ENCODE measurements at places on chromosomes 16 and 17. TPM values are rescaled to one million over a fixed set of nuclear protein-coding genes. Genes with fewer than 3 reads are reported as not detected.
A peak's percentile ranks its signal among the peaks of the same experiment; 100 is the strongest.

The ERBB2 gene
- total RNA-seq: 44.2 TPM

The PHOSPHO1 gene
- total RNA-seq: 0.29 TPM

The MYL4 gene
- total RNA-seq: 0.72 TPM

The CYLD gene
- 61.9 TPM for total RNA-seq

The ST6GALNAC1 gene
- not detected for total RNA-seq

The CSH1 gene
- not detected for total RNA-seq

GRCh38 chr16:46690281-46691178 lies 1.1 kb downstream of the ORC6 start:
- peaks cover 7% of the 10 kb centered on the region for H3K36me3 ChIP-seq
- peak overlapping the region; percentile 95 for H3K27ac ChIP-seq
- peak; percentile 36 for DNase-seq

- DNase-seq: no peak
- no peaks in the 10 kb centered on the region for H3K36me3 ChIP-seq
- H3K27me3 ChIP-seq: no peaks in the 10 kb centered on the region
- no peaks in the 10 kb centered on the region for H3K4me1 ChIP-seq
- no peak overlapping the region for H3K4me3 ChIP-seq
Observed at GRCh38 chr16:24440306-24440705, 99.1 kb upstream of the RBBP6 start.

GRCh38 chr17:49703557-49704277 lies 4.0 kb downstream of the SLC35B1 start:
- H3K27me3 ChIP-seq: no peaks in the 10 kb centered on the region
- H3K36me3 ChIP-seq: peaks cover 56% of the 10 kb centered on the region
- H3K27ac ChIP-seq: no peak overlapping the region
- peak; percentile 78 for DNase-seq
- H3K4me3 ChIP-seq: no peak overlapping the region
- peaks cover 16% of the 10 kb centered on the region for H3K4me1 ChIP-seq

DNA sequence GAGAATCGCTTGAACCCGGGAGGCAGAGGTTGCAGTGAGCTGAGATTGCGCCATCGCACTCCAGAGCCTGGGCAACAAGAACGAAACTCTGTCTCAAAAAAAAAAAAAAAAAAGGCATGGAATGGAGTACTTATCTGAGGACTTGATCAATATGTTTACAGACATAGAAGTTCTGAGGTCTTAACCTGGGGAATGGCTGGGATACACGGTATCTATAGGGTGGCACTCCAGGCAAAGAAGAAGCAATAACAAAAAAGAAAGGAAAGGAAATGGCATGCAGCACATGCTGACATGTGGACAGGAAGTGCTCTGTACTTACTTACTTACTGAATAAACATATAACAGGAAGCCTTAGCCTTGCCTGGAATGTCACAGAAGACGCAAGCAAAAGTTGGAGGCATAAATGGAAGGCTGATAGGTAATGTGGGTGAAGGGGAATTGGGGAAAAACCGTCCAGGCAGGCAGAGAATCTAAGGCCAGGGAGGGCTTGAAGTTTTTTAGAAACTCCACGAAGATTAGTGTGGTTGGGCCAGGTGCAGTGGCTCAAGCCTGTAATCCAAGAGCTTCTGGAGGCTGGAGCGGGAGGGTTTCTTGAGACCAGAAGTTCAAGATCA lies 10.1 kb upstream of the SPOP start:
- peak overlapping the region; percentile 17 for H3K27ac ChIP-seq
- no peaks in the 10 kb centered on the region for H3K36me3 ChIP-seq
- peaks cover 20% of the 10 kb centered on the region for H3K4me1 ChIP-seq
- H3K4me3 ChIP-seq: no peak overlapping the region

- H3K4me1 ChIP-seq: peaks cover 57% of the 10 kb centered on the region
- DNase-seq: peak; percentile 78
Observed at GRCh38 chr17:17692353-17693252, 11.3 kb downstream of the RAI1 start.

- no peak overlapping the region for H3K27ac ChIP-seq
- no peak overlapping the region for H3K4me3 ChIP-seq
- H3K36me3 ChIP-seq: no peaks in the 10 kb centered on the region
- peaks cover 39% of the 10 kb centered on the region for H3K27me3 ChIP-seq
Observed at GRCh38 chr17:79865351-79866210, 26.3 kb upstream of the CBX4 start.

DNA sequence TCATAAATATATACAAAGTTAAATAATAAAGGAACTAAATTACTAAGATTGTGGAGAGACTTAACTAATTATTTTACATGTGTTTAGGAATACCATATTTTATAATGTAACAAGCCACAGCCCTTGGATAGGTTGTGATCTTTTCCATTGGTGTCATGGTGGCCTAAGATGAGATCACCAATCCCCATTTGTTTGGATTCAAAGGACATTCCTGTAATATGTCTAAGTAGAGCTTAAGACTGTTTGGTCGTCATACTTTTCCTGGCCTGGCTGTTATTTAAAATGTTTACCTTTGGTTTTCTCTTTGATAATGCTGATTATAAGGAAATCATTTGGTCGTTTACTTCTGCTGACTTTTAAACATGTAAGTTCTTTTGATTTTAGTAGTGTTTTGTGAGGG lies 118.1 kb downstream of the NLK start:
- no peak overlapping the region for H3K27ac ChIP-seq
- no peaks in the 10 kb centered on the region for H3K4me1 ChIP-seq
- H3K4me3 ChIP-seq: no peak overlapping the region
- H3K36me3 ChIP-seq: no peaks in the 10 kb centered on the region

GRCh38 chr17:62933501-62934385 lies 32.3 kb upstream of the TANC2 start:
- peaks cover 2% of the 10 kb centered on the region for H3K4me1 ChIP-seq
- H3K36me3 ChIP-seq: no peaks in the 10 kb centered on the region
- peaks cover 5% of the 10 kb centered on the region for H3K27me3 ChIP-seq
- no peak overlapping the region for H3K27ac ChIP-seq
- no peak for DNase-seq

All from osteoblast (primary cell).